ENCODE measurements at places on chromosomes 12 and 14.

DNA sequence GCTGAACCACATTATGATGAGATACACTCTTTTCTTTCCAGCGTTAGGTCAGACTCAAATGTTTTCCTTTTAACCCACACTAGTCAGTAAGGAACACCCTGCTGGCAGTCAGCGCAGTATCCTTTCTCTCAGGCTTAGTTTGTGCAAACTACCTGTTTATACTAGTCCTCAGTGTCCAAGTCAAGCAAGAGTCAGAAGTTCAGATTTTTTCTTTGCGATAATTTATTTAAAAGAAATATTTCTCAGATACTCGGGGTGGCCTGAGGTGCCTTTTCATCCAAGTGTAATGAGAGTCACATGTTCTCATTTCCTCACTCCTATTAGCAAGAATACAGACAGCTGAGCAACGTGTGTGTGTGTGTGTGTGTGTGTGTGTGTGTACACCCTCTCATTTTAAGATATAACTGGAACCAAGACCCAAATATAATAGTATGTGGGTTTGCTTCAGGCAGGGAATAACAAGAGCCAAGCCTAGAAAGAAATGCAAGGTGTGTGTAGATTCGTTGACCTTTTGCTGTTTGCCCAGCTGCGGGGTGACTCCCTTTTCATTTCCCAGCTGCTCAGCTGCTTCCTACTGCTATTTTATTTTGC, 182.7 kb downstream of the KICS2 start:
- DNase-seq, result no peak

DNA sequence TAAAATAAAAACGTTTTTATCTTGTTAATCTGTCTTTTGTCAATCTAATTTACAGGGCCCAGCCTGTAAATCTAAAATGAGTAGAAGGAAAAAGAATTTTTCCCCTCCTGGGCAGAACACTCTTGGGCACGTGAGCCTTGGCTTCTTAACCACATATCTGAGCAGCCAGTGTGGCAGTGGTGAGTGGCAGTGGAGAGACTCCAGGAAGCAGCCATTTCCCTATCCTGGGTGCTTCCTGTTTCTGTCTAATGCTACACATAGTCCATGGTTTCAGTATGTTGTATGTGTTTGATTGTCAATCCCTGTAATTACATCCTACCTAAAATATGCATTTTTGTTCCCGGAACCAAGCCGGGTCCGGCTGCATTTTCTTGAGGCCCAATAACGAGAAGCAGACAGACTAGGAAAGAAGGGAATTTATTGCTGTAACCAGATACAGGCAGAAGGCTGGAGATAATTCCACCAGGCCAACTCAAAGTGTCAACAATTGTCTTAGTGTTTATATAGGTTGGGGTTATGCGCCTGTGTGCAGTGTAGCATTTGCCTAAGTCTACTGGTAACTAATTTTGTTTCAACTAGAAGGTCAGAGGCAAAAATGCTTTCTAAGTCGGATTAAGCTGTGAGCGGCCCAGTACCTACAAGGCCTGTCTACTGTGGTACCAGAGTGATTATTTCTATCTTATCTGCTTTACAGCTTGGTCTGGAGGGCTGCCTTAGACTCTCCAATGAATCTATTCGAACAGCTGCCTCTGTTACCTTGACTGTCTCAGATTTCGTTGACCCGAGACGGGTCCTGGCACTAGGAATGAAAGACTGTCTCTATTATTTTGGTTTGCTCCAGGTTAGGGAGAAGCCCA, 82.4 kb upstream of the RESF1 start:
- peak; percentile 76 for DNase-seq

GRCh38 chr12:98446060-98446459, 69.3 kb upstream of the TMPO start:
- no peak for DNase-seq

DNA sequence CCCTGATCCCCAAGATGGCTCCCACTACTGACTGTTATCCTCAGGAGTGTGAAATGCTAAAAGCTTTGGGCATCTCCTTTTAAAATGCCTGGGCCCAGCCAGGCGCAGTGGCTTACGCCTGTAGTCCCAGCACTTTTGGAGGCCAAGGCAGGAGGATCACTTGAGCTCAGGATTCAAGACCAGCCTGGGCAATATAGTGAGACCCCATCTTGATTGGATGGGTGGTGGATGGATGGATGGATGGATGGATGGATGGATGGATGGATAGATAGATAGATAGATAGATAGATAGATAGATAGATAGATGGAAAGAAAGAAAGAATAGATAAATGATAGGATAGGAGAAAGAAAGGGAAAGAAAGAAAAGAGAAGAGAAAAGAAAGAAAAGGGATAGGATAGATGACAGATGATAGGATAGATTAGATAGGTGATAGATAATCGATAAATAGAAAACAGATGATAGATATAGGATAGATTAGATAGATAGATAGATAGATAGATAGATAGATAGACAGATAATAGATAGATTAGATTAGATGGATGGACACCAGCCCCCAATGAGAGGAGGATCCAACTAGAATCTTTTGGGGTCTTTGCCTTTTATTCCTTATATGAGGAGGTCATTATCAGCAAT, 9.5 kb downstream of the P2RX4 start:
- no peak for DNase-seq

GRCh38 chr14:68527329-68527851, 265.5 kb downstream of the ZFP36L1 start:
- DNase-seq, result peak; percentile 20

GRCh38 chr12:127343940-127344339, 923.0 kb upstream of the TMEM132C start:
- no peak for DNase-seq

GRCh38 chr14:93319494-93319893, 13.3 kb downstream of the BTBD7 start:
- DNase-seq, result no peak

DNA sequence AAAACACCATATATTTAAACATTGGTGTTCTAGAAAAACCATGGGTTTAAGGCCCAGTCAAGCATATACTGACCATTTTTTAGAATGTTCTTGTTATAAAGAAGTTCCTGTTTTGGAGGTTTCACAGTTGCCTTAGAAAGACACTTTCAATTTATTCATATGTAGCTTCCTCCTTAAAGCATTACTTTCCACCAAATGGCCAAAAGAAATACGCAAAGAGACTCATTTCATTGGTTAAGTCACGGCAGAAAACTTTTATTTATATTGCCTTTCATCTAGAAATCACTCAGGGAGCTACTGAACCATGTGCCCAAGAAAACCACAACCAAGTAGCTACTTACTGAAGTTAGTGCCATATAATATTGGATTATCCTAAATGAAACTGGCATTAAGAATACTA, 40.0 kb downstream of the MYBPC1 start:
- DNase-seq, result peak; percentile 21

GRCh38 chr12:62581288-62582064, 114.8 kb downstream of the MON2 start:
- DNase-seq, result peak; percentile 42

GRCh38 chr12:125512541-125513298, 447.5 kb downstream of the AACS start:
- DNase-seq, result peak; percentile 38

- peak; percentile 21 for DNase-seq
These were observed 1.4 kb downstream of the APAF1 start for GRCh38 chr12:98646294-98647090.

DNA sequence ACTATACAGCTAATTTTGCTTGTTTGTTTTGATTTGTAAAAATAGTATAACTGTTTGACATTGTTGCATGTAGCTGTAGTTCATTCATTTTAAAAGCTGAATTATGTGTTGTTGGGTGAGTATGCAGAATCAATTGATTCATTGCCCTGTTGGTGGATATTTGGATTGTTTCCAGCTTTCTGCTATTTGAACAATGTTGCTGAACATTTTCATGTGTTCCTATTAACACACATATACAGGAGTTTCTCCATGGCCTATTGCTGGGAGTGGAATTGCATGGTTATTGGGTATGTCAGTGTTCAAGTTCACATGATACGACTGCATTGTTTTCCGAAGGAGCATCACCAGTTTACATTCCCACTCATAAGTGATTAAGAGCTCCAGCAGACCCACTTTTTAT, 75.3 kb downstream of the SRGAP1 start:
- no peak for DNase-seq

DNA sequence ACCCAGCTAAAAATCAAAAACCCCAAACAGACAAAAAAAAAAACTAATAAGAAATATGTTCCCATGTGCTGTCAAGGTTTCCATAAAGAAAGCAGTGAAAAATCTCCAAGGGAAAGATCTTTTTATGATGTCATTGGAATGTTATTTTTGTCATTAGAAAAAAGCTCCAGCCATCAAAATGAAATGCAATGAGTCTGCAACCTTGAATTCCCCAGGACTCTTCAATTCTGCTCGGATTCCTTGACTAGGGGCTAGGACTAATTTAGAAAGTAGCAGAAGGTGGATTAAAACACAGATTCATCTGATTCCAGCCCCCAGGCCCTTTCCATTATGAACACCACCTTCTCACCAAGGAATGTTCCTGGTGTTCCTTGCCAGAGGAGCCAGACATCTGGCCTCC, 6.0 kb upstream of the PCNX1 start:
- DNase-seq, result no peak

DNA sequence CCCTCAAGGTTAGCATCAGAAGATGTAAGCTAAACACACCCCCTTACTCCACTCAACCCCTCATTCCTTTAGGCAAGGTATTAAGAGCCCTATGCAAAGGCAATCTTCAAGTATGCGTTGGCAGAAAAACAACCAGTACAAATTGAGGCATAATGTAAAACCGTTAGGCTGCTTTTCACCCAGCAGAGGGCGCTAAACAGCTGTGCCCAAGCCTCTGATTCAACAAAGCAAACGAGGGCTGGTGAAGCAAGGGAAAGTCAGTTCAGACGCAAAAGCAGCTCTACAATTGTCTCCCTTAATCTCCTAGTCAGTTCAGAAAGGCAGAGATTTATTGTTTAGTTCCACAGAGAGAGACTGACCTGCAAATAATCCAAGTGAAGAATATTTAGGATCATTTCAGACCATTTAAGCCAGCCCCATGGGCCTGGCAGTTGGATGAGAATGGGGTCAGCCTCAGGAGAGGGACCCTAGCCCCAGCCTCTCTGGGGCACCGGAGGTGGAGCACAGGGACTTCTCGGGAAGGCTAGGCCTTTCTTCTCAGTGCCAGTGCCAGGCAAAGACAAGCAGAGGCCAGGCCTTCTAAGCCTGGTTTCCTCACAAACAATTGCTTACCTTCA, 23.5 kb downstream of the DCAF5 start:
- peak; percentile 82 for DNase-seq

DNA sequence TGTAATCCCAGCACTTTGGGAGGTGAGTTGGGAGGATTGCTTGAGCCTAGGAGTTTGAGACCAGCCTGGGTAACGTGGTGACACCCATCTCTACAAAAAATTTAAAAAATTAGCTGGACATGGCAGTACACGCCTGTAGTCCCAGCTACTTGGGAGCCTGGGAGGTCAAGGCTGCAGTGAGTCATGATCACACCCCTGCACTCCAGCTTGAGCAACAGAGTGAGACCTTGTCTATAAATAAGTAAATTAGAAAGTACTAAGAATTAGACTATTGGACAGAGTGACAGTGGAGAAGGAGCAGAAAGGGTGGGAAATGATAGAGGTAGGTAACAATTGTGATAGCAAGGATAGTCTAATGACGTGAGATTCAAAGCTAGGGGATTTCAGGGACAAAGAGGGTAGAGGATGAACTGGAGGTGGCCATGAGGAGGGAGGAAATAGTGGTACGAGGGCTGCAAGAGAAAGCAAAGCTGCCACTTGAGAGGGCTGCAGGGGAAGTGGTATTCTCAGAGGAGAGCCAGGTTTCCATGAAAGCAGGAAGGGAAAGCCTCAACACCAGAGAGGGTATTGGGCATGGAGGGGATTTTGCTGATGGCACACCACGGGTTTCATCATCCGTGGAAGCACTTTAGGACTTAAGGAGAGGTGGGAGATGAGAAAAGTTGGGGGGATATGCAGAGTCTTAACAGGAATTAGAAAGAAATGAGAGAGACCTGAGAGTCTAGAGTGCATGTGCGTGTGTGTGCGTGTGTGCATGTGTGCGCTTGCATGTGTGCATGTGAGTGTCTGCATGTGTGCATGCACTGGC, 85.6 kb downstream of the SYNE2 start:
- peak; percentile 0 for DNase-seq

GRCh38 chr14:89616852-89617341, 199.9 kb upstream of the FOXN3 start:
- DNase-seq, result no peak

DNA sequence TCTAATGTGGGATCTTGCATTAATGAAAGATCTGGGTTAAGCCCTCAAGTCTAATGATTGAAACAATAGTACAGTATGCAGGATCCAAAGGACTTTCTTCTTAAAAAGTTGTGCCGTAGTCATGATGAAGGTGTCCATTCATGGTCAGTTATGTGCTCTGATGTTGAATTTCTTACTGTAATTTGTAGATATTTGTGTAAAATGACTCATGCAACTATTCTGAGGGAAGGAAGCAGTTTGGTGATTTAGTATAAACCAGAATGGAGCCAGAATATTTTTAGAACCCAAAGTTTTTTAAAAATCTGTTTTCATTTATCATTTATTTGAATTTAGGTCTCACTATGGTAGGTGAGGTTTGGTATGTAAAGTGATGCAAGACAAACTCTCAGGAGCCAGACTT, 151.2 kb downstream of the AKAP6 start:
- DNase-seq, result no peak

DNA sequence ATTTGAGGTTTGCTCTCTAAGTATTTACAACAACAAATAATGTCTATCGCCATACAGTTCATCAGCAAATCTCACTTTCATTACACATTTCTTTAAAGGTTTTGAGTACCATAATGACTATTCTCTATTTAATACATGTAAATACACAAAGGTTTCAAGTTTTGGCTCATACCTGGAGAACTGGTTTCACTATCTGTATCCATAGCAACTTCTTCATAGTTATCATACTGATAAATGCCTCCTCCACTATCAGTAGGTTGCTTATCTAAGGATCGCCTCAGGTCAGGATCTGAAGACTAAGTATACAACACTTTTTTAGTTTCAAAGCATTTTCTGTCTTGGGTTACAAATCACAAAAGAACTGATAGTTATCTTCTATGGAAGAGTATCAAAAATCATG, 21.4 kb downstream of the ZFC3H1 start:
- DNase-seq, result no peak

DNA sequence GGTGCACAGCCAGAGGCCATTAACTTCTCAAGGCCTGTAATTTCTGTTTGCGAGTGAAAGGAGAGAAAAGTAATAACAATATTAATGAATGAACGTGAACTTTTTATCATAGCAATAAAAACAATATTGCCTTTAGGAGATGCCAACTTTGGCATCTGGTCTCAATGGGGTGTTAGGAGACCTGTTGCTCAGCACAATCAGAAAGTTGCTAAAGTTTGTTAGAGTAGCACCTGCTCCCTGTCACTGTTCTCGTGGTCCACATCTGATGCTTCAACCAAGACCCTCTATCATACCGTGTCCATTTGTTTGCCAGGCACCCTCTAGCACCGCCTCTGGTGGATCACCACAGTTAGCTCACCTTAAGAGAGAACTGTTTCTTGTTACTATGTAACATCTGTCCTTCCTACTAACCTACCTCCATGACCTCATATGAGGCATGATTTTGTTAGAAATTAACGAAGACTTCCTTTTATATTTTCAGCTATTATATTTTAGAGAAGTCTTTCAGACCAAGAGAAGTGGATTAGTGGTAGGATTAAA, 12.5 kb upstream of the CLEC4E start:
- DNase-seq, result no peak

Measured in inflammatory macrophage (primary cell).